ENCODE measurements at places on chromosomes 5 and 9. TPM values are rescaled to one million over a fixed set of nuclear protein-coding genes. Genes with fewer than 3 reads are reported as not detected.

The CDH6 gene
- total RNA-seq = 10.8 TPM

DNA sequence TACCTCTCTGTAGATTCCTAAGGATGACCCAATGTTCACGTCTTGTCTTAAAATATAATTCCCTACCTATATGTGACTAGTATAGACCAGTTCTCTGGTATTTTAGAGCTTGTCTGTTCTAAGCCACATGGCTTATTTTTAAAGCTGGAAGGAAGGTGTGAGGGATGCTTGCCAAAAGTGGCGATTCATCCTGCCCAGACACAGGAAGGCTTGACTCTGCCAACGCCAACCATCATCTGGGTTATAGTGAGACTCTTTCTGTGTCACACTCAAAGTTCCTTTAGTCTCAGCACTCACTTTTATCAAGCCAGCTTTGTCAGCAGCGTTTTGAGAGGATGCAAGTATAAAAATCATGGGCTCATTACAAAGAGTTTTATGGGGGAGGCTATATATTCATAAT is 500.0 kb downstream of the PTPRD start:
- no peak for DNase-seq
- H3K4me3 ChIP-seq = no peak overlapping the region
- H3K27ac ChIP-seq = no peak overlapping the region
- H3K27me3 ChIP-seq = no peaks in the 10 kb centered on the region

DNA sequence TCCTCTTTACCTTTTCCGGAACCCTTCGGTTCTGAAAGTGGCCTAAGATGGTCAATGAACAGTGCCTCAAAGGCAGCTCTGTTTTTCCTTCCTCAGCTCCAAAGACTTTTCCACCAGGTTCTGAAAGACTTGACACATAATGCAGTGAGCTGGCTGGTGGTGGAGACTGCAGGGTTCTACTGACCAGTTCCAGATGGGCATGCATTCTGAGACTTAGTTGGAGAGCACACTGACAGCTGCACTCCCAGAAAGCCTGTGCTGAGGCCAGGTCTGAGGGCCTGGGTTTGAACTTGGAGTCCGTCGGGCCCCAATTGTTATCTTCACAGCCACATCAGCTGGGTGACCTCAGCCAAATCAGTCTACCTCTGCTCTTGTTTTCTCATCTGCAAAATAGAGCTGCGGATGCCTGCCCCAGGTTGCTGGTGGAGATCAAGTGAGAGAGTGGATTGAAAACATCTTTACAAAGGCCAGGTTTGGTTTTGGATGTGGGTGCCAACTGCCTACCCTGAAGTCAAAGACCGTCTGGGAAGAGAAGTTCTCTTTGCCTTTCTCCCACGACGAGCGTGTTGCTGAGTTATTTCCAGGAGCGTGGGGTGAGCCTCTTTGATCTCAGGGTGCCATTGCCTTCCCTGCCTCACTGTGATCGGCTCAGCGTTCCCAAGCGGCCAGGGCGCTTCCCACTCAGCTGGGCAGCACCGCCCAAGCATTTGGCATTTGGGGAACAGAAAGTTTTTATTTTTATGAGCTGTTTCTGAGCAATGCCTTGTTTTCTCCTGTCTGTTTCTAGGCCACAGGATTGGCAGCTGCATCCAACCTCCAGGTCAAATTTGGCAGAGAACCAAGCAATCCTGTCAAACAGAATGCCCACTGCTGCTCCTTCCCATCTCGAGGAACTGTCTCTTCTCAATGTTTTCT is 54.9 kb downstream of the RAD23B start:
- DNase-seq = no peak
- H3K27ac ChIP-seq = no peak overlapping the region
- no peak overlapping the region for H3K4me3 ChIP-seq
- H3K36me3 ChIP-seq = peaks cover 38% of the 10 kb centered on the region

- H3K4me3 ChIP-seq = no peak overlapping the region
- DNase-seq = no peak
- no peaks in the 10 kb centered on the region for H3K4me1 ChIP-seq
Observed at GRCh38 chr5:121897341-121897740, 45.7 kb downstream of the FTMT start.

DNA sequence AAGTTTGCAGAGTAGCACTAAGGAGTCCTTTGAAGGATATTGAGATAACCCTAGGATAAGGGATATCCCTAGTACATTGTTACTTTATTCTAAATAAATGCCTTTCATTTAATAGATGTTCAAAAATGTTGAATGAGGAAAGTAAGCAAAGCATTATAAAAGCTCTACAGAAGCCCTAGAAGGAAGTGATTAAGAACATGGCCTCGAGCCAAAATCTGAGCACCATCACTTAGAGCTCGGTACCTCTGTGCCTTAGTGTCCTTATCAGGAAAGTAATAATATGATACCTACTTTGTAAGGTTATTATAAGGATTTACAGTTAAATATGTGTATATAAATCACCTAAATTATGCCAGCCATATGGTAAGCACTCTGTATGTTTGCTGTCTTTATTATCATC is 242.6 kb downstream of the KIAA0825 start:
- no peak for DNase-seq
- H3K27me3 ChIP-seq = no peaks in the 10 kb centered on the region

GRCh38 chr5:67166460-67167285 is 29.9 kb downstream of the CD180 start:
- H3K36me3 ChIP-seq = peaks cover 4% of the 10 kb centered on the region
- no peaks in the 10 kb centered on the region for H3K4me1 ChIP-seq
- DNase-seq = peak; percentile 84
- H3K4me3 ChIP-seq = no peak overlapping the region
- H3K27ac ChIP-seq = no peak overlapping the region

The NEUROG1 gene
- total RNA-seq = not detected

GRCh38 chr5:53779541-53779981 is 219.1 kb downstream of the NDUFS4 start:
- no peaks in the 10 kb centered on the region for H3K36me3 ChIP-seq
- peaks cover 6% of the 10 kb centered on the region for H3K4me1 ChIP-seq
- no peaks in the 10 kb centered on the region for H3K27me3 ChIP-seq
- no peak overlapping the region for H3K4me3 ChIP-seq
- DNase-seq = no peak
- H3K27ac ChIP-seq = no peak overlapping the region

- no peaks in the 10 kb centered on the region for H3K27me3 ChIP-seq
- 0 out of 2 replicates have a peak, but pooled peaks cover 3% of the 10 kb centered on the region for H3K4me1 ChIP-seq
- no peak overlapping the region for H3K4me3 ChIP-seq
- no peak overlapping the region for H3K27ac ChIP-seq
- peaks cover 9% of the 10 kb centered on the region for H3K36me3 ChIP-seq
Observed at GRCh38 chr9:126872516-126872915, 12.1 kb downstream of the ZBTB34 start.

DNA sequence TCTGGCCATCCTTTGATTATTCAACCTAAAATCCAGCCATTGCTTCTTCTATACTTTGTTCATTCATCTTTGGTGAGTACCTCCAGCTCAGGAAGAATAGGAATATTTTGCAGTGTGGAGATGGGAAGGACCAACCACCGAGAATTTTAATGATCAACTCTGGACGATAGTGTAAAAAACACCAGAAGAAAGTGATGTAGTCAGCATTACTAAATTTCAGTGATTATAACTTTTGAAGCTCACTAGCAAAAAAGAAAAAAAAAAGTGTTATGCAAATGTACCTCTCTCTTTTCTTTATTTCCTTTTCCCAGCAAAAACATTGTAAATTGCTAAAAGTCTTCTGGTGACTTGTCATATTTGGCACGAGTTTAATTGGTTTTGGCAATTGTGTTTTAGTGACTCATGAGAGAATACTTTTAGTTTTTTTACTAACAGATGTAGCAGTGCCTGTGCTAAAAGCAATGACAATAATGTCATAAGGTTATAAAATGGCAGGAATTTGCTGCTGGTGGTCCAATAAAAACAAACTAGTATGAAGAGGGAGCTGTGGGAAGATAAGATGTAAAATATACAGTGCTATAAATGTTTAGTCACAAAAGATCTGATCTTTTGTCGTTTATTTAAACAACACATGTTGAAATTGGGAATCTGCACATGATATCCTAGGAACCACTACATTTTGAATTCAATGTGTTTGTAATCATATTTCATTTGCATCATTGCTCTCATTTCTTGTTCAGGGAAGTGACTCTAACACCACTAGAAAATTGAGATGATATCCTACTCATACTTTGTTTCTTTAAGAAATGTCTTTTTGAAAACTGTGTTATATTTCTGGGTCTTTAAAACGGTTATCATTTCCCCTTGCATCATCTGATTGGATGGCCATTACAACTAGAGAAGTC is 81.3 kb upstream of the ERCC6L2 start:
- H3K4me3 ChIP-seq = no peak overlapping the region
- H3K27ac ChIP-seq = no peak overlapping the region
- H3K27me3 ChIP-seq = no peaks in the 10 kb centered on the region
- no peaks in the 10 kb centered on the region for H3K4me1 ChIP-seq
- DNase-seq = no peak
- no peaks in the 10 kb centered on the region for H3K36me3 ChIP-seq

- H3K36me3 ChIP-seq = no peaks in the 10 kb centered on the region
- no peak overlapping the region for H3K4me3 ChIP-seq
- H3K4me1 ChIP-seq = peaks cover 2% of the 10 kb centered on the region
- H3K27ac ChIP-seq = no peak overlapping the region
Observed at GRCh38 chr9:127163409-127163808, 41.0 kb upstream of the ANGPTL2 start.

DNA sequence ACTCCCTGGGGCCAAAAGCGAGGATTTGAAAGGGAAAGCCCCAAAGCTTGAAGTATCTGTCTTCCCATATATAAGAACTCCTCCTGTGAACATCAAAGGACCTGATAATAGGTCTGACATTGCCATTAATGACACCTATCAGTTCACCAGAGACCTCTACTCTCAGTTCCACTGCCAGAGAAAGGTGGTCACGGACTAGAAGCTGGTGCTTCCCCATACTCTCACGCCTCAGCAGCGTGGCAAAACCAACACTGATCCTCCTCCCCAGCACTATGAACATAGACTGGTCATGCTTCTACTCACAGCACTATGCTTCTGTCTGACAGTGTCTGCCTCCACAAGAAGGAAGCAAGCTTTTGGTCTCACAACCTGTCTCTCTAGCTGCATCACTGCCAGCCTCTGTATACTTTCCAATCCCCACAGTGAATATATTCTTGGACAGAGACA is 37.9 kb downstream of the NRG2 start:
- no peak for DNase-seq
- no peak overlapping the region for H3K27ac ChIP-seq
- H3K36me3 ChIP-seq = no peaks in the 10 kb centered on the region
- H3K27me3 ChIP-seq = no peaks in the 10 kb centered on the region
- no peaks in the 10 kb centered on the region for H3K4me1 ChIP-seq

GRCh38 chr5:176676361-176676824 is 29.1 kb downstream of the TSPAN17 start:
- no peak overlapping the region for H3K4me3 ChIP-seq
- H3K36me3 ChIP-seq = no peaks in the 10 kb centered on the region
- DNase-seq = no peak
- H3K4me1 ChIP-seq = peaks cover 4% of the 10 kb centered on the region
- H3K27ac ChIP-seq = no peak overlapping the region
- H3K27me3 ChIP-seq = no peaks in the 10 kb centered on the region

GRCh38 chr5:76953551-76954382 is 922 bp downstream of the CRHBP start:
- H3K27me3 ChIP-seq = peaks cover 33% of the 10 kb centered on the region
- peaks cover 3% of the 10 kb centered on the region for H3K4me1 ChIP-seq
- DNase-seq = peak; percentile 38
- peak overlapping the region; percentile 80 for H3K4me3 ChIP-seq

DNA sequence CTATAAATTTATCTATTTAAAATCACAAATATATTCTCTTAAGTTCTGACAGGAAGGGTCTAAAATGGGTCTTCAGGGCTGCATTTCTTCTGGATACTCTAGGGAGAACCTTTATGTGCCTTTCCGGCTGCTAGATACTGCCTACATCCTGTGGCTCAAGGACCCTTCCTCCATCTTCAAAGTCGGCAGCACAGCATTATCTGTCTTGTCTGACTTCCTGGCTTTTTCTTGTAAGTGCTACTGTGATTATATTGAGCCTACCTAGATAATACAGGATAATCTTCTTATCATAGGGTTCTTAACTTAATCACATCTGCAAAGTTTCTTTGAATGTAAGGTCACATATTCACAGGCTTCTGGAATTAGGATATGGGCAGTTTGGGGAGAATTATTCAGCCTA is 943.8 kb upstream of the TYRP1 start:
- H3K27me3 ChIP-seq = no peaks in the 10 kb centered on the region
- no peak for DNase-seq
- H3K27ac ChIP-seq = no peak overlapping the region
- no peak overlapping the region for H3K4me3 ChIP-seq

- no peak for DNase-seq
- no peak overlapping the region for H3K4me3 ChIP-seq
- no peaks in the 10 kb centered on the region for H3K36me3 ChIP-seq
- H3K27ac ChIP-seq = no peak overlapping the region
Observed at GRCh38 chr5:55599148-55600050, 64.6 kb upstream of the PLPP1 start.

DNA sequence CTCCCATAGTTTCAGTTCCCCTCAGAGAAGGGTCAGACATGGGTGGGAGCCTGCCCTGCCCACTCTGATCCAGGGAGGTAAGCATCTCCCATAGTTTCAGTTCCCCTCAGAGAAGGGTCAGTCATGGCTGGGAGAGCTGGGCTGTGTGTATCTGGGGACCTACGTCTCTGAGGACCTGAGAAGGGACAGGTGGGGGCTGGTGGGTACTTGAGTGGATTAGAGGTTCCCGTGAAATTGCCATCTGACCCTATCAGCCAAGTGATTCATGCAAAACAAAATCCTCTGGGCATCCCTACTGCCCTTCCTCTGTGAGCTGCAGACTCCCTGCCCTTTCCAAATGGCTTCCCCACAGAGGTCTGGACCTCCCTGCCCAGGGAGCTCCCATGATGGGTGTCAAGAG is 3.9 kb downstream of the ENHO start:
- no peaks in the 10 kb centered on the region for H3K27me3 ChIP-seq
- no peak overlapping the region for H3K27ac ChIP-seq
- DNase-seq = no peak
- H3K36me3 ChIP-seq = no peaks in the 10 kb centered on the region
- no peak overlapping the region for H3K4me3 ChIP-seq
- peaks cover 7% of the 10 kb centered on the region for H3K4me1 ChIP-seq

The CD274 gene
- not detected for total RNA-seq

GRCh38 chr9:33475357-33475756 is 1.6 kb upstream of the NOL6 start:
- DNase-seq = no peak
- H3K27me3 ChIP-seq = no peaks in the 10 kb centered on the region
- H3K27ac ChIP-seq = no peak overlapping the region

GRCh38 chr9:121207371-121207940 is 5.8 kb upstream of the RAB14 start:
- no peaks in the 10 kb centered on the region for H3K27me3 ChIP-seq
- H3K4me1 ChIP-seq = no peaks in the 10 kb centered on the region
- H3K36me3 ChIP-seq = no peaks in the 10 kb centered on the region
- no peak overlapping the region for H3K4me3 ChIP-seq
- DNase-seq = no peak
- H3K27ac ChIP-seq = no peak overlapping the region

The CARTPT gene
- total RNA-seq = not detected

- no peaks in the 10 kb centered on the region for H3K36me3 ChIP-seq
- no peak for DNase-seq
- no peak overlapping the region for H3K27ac ChIP-seq
- no peaks in the 10 kb centered on the region for H3K27me3 ChIP-seq
- H3K4me1 ChIP-seq = no peaks in the 10 kb centered on the region
- H3K4me3 ChIP-seq = no peak overlapping the region
Observed at GRCh38 chr9:114314256-114314867, 8.5 kb upstream of the ORM1 start.

The MARCOL gene
- total RNA-seq = not detected
